ENCODE measurements at places on chromosomes 11 and 22.
A peak's percentile ranks its signal among the peaks of the same experiment; 100 is the strongest.

DNA sequence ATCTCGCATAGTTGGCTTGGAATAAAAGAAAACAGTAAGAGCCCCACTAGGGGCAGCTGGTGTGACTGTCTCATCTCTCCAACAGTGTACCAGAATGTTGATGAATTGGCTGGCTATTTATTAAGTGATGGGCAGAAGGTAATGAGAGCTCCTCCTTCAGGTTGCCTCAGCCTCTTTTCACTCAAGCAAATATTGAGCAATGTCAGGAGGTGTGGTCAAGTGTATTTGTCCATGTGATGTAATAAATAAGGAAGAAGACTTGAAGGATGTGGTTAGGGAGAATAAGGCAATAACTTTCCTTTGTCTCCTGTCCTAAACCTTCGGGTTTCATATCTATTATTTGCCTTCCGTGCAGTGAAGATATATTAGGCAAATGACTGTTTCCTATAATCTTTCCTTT is at the start of gene TCN1:
TCN1 (minus strand) TSS at position 91 of the 400 bp plus-strand sequence; CDS start at position 74, 17 bp downstream.
- no peak for DNase-seq

- DNase-seq, result no peak
Observed at GRCh38 chr11:129427816-129428406, 52.3 kb downstream of the BARX2 start.

GRCh38 chr11:104583857-104584256 is 314.4 kb downstream of the CASP12 start:
- no peak for DNase-seq

GRCh38 chr11:87493516-87493915 is 455.8 kb downstream of the TMEM135 start:
- DNase-seq, result no peak

DNA sequence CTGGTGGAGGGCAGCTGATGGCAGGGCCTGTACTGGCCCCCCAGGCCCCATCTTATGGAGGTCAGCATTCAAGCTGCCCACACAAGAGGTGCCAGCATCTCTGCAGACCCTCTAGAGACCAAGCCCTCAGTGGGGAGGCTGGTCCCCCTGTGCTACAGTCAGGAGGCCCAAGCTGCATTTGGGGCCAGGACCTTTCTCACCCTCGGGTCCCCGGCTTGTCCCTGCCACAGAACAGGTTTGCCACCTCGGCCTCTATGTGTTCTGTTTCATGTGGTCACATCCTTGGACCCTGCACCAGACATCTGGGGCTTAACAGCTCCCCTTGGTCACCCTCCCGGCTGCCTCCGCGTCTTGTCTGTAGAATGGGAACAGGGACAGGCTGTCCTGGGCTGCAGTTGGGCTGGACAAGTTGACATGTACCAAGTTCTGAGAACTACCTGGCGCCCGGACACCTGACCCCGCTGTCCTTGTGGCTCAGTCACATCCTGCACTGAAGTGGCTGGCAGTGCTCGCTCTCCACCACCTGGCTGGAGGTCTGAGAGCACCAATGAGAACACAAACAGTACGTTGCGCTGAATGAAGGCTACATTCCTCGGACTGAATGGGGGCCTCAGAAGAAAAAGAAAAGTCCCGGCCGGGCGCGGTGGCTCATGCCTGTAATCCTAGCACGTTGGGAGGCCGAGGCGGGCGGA is 2.7 kb upstream of the PLXNB2 start:
- no peak for DNase-seq

- DNase-seq, result no peak
Observed at GRCh38 chr11:126164781-126165180, 46.7 kb downstream of the RPUSD4 start.

GRCh38 chr11:24238771-24239645 is 257.8 kb upstream of the LUZP2 start:
- no peak for DNase-seq

- DNase-seq, result no peak
Observed at GRCh38 chr11:2566223-2567025, 121.6 kb downstream of the KCNQ1 start.

- no peak for DNase-seq
Observed at GRCh38 chr11:117020869-117021564, 77.2 kb downstream of the SIK3 start.

GRCh38 chr11:94326947-94327346 is 22.6 kb downstream of the IZUMO1R start:
- no peak for DNase-seq

- no peak for DNase-seq
Observed at GRCh38 chr11:94671553-94672366, 96.4 kb upstream of the AMOTL1 start.

GRCh38 chr11:128835741-128836430 is 31.2 kb downstream of the KCNJ1 start:
- DNase-seq, result peak; percentile 83

- DNase-seq, result no peak
Observed at GRCh38 chr11:119368121-119369034, 13.1 kb downstream of the USP2 start.

DNA sequence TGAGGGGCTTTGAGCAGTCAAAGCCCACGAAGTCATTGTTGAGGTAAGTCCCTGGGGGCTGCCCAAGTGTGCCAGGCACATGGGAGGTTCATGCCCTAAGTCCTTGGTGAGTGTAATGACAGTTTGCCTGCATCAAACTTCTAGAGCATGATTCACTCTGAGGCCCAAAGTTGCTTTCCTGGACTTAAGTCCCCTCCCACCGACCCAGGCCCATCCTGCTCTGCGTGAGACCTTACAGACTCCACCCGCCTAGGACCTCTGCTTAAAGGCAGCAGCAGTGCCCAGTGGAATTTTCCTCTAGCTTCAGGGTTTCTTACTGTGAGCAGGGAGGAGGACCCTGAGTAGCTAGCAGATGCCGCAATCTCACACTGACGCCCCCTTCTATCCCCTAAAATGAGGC is 5.7 kb upstream of the PVALB start:
- no peak for DNase-seq

- DNase-seq, result no peak
Observed at GRCh38 chr11:133808393-133809140, 36.7 kb downstream of the SPATA19 start.

GRCh38 chr22:38837414-38837928 is 6.4 kb downstream of the NPTXR start:
- DNase-seq, result no peak

DNA sequence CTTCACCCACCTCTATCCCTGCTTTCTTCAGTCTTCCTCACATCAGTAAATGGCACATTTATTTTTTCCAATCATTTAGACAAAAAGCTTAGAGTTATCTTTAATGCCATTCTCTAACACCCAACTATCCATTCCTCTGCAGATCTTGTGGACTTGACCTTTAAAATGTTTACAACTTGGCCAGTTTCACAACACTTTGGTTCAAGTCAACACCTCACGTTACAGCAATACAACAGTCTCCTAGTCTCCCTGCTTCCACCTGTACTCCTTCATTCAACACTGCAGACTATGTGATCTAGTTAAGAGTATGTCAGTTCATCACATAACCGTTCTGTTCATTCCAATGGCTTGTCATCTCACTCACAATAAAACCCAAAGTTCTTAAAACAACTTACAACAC is 305.2 kb downstream of the SWAP70 start:
- no peak for DNase-seq

GRCh38 chr11:46615756-46616155 is 1.3 kb downstream of the HARBI1 start:
- DNase-seq, result no peak

GRCh38 chr11:96779030-96779429 is 389.2 kb downstream of the JRKL start:
- no peak for DNase-seq

DNA sequence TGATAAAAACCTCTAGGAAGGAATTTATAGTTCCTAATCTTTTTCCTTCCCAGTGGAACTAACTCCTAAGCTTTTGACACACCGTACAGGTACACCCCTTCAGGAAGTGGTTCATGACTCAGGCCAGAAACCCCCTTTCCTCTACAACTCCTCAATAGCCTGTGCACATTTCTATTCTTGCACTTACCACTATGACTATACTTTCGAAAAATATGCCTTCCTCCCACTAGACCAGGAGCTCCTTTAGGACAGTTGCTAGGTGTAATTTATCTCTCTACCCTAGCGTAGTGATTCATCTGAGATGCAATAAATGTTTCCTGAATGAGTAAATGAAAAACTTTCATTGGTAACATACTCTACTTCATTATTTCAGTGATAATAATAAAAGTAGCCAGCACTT is 14.5 kb downstream of the MAP6 start:
- DNase-seq, result no peak

DNA sequence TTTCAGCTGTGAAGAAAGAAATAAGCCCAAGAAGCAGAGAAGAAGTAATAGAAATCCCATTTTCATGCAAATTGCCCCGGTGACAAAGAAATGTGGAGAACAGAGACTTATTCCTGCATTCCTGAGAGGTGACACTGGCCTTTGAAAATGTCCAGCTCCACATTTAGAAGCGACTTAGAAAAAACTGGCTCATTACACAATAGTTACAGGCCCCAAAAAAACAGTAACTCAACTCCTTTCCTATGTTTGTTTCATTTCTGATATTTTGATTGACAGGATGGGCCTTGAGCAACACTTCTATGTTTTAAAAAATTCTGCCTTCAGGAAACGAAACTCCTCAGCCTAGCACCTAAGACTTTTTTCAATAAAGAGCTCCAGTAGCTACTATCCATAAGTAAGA is 726.9 kb upstream of the TENM4 start:
- DNase-seq, result no peak

DNA sequence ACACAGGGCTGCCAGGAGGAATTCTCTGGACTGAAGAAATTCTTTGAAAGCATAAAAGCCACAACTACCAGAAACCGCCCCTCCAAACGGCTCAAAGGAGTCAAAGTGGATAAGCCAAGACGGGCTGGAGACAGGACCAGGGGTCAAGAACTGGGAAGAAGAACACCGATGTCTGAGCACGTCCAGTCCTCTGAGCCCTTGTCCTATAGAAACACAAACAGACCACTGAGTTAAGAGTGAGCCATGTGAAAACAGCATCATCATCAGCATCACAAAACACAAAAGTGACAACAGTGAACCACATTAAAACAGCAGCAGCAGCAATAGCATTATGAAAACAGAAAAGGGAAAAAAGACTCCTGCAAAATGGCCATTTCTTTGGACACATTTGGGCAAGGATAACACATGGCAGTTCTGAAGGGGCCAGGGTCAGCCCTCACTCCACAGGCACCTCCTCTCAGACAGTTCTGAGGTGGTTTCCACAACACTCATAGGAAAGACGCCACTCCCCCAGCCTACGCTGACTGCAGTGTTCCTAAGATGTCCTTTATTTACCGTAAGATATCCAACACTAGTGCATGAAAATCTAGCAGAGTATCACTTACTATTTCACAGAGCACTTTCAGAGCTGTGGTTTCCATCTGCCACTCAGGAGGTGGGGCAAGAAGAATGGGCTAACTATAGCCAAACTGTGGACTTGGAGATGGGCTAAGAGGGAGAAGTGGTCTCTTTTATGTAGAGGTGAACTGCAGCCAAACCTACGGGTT is 28.6 kb upstream of the YPEL1 start:
- DNase-seq, result no peak

DNA sequence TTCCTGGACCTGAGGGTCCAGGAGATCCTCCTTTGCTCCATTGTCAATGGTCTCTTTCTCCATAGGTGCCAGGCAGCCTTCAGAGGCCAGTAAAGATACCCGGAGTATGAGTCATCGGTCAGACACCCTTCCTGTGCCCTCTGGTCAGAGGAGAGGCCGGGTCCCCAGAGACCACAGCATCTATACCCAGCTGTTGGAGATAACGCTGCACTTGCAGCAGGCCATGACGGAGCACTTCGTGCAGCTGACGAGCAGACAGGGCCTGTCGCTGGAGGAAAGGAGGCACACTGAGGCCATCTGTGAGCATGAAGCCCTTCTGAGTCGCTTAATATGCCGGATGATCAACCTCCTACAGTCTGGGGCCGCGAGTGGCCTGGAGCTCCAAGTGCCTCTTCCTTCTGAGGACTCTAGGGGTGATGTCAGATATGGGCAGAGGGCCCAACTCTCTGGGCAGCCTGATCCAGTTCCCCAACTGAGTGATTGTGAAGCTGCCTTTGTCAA is at the start of gene ACCSL:
ACCSL (plus strand) TSS at position 51 of the 501 bp plus-strand sequence; CDS start at position 107, 56 bp downstream.
- no peak for DNase-seq

DNA sequence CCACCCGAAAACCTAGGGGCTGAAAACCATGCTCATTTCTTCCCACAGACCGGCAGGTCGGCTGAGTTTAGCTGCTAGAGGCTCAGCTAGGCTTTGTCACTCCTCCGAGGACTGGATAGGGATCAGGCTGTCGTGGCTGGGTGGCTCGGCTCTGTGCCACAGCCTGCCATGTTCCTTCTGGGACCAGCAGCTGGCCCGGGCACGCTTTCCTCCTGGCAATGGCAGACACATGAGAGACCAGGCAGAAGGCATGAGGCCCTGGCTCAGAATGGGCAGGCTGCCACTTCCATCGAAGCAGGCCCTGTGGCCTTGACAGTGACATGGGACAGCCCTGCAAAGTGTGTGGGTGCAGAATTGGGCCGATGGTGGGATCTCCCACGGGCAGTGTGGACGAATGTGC is 20.9 kb downstream of the PARVG start:
- DNase-seq, result no peak

- no peak for DNase-seq
Observed at GRCh38 chr22:46115755-46116490, 34.4 kb upstream of the PPARA start.

GRCh38 chr11:31870609-31871309 is 59.6 kb upstream of the PAX6 start:
- DNase-seq, result peak; percentile 7

- DNase-seq, result no peak
Observed at GRCh38 chr11:87019613-87020271, 18.0 kb upstream of the TMEM135 start.

DNA sequence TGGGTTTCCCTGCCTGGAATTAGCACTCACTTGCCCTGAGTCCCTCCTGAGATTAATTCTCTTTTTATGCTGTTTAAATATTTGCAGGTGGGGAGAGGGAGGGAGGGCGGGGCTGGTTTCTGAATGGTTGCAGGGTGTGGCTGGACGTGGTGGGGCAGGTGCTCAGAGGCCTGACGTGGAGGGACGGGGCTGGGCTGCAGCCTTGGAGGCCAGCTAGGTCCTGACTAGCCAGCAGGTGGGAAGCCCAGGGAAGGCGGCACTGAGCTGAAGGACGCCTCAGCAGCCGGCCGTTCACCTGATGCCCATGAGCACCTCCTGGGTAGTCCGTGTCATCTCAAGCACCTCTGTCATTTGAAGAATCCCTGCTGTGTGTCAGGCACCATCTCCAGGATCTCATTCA is 21.3 kb downstream of the SGSM1 start:
- no peak for DNase-seq

DNA sequence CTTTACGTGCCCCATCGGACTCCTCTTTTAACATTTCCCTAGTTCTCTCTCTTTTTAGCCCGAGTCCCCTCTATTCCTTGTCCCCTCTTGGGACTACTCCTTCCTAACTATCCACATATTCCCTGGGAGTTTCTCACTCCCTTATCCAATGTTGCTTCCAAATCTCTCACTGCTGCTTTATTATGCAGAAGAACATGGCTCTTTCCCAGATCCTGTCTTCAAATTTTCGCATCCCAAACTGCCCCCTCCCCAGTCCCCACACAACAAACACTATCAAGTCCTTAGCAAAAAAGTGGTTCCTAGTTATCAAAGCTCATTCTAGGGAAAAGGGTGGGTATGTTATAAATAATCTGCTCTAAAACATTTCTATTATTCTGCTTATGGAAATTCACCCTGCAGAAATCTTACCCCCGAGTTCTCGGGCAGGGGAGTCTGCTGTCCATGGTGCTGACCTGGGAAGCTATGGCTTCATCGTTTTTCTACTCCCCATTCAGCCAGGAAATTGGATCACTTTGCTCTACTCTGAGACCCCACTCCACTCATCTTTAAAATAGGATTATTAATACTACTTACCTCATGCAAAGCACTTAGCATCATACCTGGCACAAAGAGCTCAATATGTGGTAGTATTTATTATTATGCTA is 393.5 kb downstream of the BUD13 start:
- no peak for DNase-seq

Measured in pulmonary artery endothelial cell (primary cell).